ENCODE measurements at places on chromosomes 11 and 22. TPM values are rescaled to one million over a fixed set of nuclear protein-coding genes. Genes with fewer than 3 reads are reported as not detected.

Gene UPK2
- total RNA-seq, result not detected

Gene OTOG
- not detected for total RNA-seq

Gene DCDC1
- 2.6 TPM for total RNA-seq

GRCh38 chr11:207863-208180 lies 314 bp downstream of the RIC8A start:
- DNase-seq, result no peak

DNA sequence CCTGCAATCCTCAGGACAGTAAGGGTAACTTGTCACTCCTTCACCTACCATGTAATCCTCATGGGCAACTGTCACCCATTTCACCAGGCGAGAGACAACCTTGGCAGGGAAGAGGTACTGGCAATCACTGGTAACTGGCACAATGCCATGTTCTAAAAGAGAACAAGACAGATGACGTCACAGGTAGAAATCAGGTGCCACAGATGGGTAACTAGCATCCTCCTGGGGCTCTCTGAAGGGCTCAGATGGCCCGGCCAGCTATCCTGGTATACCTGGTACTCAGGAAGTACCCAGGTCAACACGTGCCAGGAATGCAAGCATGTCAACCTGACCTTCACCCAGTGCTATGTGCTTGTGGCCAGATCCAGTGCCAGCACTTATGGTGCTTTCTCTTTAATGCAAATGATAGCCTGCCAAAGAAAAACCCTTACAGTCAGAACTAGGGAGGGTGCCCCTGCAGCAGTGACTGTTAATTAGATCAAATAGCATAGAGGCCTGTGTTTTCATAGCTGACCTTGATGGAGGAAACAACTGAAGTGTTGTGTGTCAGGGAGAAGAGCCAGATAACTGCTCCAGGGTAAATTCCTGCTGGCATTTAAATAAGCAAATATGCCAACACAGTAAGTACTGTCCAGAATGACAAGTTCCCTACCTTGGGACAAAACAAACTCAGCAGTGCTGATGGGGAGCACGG lies 36.2 kb downstream of the THOC5 start:
- DNase-seq, result no peak

- peak; percentile 85 for DNase-seq
Observed at GRCh38 chr11:124920870-124921609, 2.0 kb downstream of the HEPN1 start.
